Hematopoietic multipotent progenitor cell treated with erythropoietin and hydrocortisone succinate and interleukin-3 and kit ligand, for 4 days (in vitro differentiated cells): ENCODE measurements at places on chromosomes 6 and 20.

DNA sequence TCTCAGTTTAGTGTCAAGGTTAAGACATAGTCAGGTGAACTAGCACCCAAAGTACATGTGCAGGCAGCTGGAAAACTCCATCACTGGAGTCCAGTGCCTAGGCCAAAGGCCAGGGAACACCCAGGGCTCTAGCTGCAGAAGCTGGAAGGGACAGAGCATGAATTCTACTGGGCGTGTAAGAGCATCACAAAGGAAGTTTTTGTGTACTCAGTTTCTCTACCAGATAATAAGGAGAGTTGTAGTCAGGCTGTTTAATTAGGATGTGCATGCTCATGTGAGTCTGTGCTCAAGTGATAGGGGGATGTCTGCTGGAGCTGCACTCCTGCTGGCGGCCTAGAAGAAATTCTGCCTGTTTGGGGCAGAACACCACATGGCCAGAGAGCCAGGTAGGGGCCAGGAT lies 8.1 kb downstream of the L3MBTL1 start:
- DNase-seq = no peak

- DNase-seq = no peak
These were observed 18.4 kb upstream of the ULBP3 start for GRCh38 chr6:150087336-150087735.

- DNase-seq = peak; percentile 37
These were observed 1.7 kb upstream of the TMEM170B start for GRCh38 chr6:11535801-11536230.

DNA sequence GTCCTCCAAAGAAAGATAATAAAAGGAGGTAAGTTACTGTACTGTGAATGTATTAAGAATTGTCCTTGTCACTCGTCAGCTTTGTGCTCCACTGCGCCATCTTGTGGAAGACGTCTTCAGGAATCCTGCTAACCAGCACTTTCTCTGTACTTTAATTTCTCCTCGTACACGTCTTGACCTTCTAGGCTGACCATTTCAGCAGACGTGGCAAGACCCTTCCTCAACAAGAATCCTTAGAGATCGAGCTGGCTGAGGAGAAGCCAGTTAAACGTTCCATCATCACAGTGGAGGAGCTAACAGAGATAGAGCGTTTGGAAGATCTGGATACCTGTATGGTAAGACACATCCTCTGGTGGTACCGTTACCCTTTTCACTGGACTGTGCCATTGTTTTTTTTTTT lies 95.5 kb upstream of the SCGN start:
- DNase-seq = peak; percentile 90

DNA sequence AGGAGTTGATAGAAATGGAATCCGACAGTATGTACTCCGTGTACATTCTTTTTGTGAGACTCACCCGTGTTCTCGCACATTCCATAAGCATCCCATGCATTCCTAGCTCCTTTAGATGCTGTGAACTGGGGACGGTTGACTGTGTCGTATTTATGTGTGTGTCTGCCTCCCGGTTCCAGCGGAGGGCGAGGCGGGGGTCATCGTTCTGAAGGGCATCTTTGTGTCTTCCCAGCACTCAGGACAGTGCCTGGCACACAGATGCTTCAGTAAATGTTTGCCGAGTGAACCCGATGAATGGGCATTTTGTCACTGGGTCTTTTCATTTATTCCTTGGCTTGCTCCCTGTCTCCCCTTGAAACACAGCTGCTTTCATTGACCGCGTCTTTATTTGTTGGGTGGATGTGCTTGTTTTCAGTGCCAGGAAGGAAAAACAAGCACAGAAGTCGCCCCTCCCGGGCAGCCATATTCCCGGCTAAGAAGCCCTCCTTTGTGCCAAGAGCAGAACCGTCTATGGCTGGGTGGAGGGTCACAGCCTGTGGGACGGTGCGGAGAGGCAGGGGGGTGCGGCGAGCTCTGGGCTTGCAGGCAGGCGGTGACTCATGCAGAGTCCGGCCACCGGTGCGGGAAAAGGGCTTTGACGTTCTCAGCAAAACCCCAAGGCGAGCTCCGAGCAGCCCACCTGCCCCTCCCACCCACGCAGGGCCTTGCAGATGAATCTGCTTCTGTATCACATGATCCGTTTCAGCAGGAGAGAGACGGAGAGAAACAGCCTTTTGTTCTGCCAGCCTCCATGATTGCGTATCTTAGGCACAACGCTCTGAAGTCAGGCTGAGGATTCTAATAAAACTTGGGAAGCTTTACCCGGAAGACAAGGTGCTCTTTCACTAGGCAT lies 11.2 kb upstream of the PSMG4 start:
- peak; percentile 18 for DNase-seq

- peak; percentile 91 for DNase-seq
These were observed 115.4 kb upstream of the BTN3A2 start for GRCh38 chr6:26249707-26249956.

DNA sequence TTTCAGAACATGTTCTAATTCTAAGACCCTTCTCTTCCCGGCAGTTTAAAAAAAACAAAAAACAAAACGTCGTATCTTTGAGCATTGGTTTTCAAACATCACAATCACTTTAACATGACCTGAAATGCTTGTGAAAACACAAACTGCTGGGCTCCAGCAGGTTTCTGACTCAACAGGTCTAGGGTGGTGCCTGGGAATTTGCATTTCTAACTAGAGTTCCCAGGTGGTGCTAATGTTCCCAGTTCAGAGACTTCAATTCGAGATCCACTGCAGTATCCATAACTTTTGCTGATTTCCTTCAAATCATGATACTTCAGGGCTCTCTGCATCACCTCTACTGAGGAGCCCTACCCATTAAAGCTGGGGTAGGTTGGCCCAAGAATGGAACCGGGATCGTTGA lies 850 bp upstream of the SMPDL3A start:
- no peak for DNase-seq

DNA sequence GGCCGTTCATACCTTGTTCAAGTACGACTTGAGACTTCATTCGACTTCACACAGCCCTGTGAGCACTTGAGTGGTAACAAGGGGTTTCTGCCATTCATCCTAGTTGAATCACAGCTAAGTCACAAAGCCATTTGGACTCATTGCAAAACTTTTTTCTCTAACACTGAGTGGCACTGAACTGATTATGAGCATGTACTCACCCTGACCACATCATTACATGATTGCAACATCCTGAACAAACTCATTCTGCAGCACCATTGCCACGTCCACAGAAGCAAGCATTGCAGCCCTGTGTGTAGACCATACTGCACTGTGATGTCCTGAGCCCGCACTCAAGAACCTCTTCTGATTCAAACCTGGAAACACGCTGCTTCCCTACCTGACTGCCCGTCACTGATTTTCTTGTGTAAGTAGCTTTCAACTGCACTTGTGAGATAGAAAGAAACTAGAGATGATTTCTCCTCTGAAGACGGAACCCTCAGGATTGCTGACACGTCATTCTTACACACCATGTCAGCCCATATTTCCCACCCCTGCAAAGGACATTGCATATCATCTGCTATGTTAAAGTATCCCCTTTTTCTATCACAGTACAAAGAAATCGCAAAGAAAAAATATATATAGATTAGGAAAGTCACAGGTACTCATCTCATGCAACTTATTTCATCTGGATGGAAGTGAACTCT lies 81.6 kb downstream of the C6orf118 start:
- DNase-seq = no peak

- DNase-seq = peak; percentile 21
These were observed 106.6 kb downstream of the TAF4 start for GRCh38 chr20:61958773-61959700.

- DNase-seq = no peak
These were observed 1.7 kb upstream of the C20orf203 start for GRCh38 chr20:32675223-32675975.

GRCh38 chr6:31821301-31822035 lies 6.1 kb upstream of the HSPA1B start:
- DNase-seq = peak; percentile 71

GRCh38 chr6:62479697-62480220 lies 193.7 kb upstream of the KHDRBS2 start:
- no peak for DNase-seq

- DNase-seq = no peak
These were observed 201.5 kb upstream of the KCNQ5 start for GRCh38 chr6:72420409-72420808.
